ENCODE measurements at places on chromosomes 4 and X.

DNA sequence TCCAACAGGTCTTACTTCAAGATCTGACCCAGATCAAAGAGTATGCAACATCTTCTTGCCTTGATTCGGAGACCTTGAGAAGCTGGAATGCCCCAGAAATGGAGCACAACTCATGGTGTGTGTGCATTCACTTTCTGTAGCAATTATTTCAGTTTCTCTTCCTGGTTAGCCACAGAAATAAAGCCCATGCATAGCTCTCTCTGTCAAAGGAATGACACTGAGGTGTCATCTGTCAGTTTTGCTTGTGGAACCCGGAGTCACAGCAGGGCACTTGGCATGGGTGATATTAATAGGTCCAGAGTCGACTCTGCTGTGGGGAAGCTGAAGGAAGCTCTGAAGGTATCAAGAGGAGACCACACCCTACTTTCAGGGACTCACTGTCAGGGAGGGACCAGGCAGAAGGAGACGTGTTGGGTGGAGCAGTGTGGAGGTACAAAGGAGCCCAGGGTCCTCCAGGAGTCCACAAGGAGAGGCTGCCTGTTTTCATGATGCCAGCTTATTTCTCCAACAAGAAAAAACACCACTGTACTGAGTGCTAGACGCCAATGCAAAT, 10.7 kb downstream of the CLNK start:
- no peak for DNase-seq

- peak; percentile 84 for DNase-seq
Observed at GRCh38 chr4:114606245-114606644, 7.6 kb downstream of the UGT8 start.

GRCh38 chrX:8870411-8870810, 69.2 kb upstream of the FAM9A start:
- DNase-seq: no peak

GRCh38 chrX:15815779-15816437, 25.6 kb downstream of the ZRSR2 start:
- DNase-seq: no peak

DNA sequence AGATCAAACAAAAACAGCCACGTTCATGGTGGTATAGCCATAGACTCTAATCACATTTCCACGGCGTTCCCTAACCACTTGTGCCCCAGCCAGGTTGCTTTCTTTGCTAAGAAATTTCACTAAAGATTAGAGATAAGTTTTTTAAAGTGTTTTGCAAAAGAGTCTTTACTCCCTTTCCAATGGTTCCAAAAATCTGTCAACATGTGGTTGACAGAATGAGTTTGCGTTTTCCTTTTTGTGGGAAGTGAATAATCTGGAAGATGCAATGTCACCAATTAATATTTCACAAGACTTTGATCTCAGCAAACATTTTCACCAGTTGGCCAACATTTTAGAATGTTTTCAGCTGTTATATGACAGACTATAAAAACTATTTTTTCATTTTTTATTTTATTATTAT, 35.3 kb downstream of the CXCL1 start:
- no peak for DNase-seq

GRCh38 chr4:164357957-164358356, 396.0 kb upstream of the SMIM31 start:
- no peak for DNase-seq

GRCh38 chr4:163448540-163449203, 24.9 kb downstream of the TKTL2 start:
- DNase-seq: no peak

DNA sequence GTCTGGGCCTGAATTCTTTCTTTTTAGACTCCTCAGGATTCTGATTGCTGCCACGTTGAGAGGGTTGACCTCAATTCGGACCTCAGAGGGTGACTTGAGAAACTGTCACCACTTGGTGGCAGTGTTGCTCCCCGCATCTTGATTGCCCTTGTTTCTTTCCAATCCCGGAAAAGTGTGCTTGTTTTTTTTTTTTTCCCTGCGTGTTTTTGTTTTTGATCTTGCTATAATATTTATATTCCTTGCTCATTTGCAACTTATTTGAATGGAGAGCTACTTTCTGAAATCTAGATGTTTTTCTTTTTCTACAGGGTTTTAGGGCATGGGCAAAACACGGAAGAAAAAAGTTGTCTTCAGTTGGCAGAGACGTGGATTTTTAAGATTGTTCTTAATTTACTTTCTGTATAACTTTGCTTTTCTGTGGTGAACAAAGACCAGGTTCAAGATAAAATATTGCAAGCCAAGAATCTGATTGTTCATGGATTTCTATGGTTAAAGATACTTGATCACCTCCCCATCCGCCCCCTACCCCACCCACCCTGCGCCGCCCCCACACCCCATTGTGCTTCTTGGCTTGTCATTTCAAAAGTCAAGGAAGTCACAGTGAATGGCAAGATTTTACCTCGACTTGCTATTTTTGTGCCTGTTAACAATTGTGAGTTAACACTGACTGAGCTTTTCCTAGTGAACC, 102.0 kb downstream of the PTTG2 start:
- DNase-seq: no peak

- DNase-seq: no peak
Observed at GRCh38 chrX:134373736-134374135, 86.2 kb upstream of the HPRT1 start.

DNA sequence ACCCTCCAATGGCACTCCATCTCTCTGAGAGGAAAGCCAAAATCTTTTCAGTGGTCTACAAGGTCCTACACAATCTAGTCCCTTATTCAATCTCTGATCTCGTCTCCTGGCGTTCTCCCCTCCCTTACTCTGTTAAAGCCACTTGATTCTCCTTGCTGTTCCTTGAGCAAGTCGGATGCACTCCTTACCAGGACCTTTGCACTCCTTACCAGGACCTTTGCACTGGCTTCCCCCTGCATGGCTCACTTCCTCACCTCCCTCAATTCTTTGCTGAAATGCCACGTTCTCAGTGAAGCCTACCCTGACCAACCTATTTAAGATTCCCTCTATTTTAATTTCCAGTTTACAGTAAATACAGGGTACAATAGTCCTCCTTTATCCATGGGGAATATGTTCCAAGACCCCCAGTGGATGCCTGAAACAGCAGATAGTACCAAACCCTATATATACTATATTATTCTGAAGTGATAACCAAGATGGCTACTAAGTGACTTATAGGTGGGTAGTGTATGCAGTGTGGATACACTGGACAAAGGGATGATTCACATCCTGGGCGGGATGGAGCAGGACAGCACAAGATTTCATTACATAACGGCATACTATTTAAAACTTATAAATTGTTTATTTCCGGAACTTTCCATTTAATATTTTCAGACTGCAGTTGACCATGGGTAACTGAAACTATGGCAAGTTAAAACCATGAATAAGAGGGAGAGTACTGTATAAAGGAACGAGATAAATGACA, 6.5 kb upstream of the DLG3 start:
- no peak for DNase-seq

DNA sequence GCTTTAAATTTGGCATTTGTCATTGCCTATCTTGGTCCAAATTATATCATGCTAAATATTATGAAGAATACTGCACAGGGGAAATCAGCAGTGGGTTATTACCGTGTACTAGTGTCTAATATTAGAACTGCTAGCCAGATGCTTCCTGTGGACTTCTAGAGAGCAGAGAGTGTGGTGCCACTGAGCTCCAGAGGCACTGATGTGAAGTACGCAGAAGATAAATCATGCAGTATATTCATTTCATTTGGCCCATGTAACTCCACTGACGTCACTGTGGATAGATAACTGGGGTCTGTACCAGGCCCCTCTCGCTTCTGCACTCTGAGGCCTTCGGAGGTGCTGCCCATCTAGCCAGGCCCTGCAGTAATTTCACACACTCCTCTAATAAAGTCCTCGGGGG, 80.0 kb downstream of the ALPK1 start:
- no peak for DNase-seq

- DNase-seq: no peak
Observed at GRCh38 chr4:907691-908425, 24.3 kb downstream of the GAK start.

DNA sequence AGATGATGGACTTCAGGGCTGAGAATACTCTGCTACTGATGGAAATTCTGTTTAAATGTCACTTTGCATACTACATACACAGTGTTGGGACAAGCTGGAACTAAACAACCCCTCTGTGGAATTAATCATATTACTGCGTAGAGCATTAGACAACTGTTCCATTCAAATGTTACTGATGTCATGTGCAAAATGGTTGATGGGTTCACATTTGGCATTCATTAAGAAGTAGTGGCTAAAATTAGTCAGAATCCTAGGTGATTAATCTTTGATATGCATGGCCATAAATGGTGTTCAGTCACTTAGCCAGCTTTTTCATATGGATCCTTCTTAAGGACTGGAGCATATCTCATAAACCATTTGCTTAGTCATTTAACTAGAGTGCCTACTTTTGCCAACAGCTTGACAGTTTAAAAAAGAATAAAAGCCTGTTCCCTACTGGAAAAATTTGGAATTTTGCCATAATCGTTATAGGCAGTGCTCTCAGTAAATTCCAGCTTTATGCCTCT, 105.2 kb downstream of the RNF150 start:
- DNase-seq: no peak

- DNase-seq: no peak
Observed at GRCh38 chr4:183853548-183853940, 51.6 kb upstream of the STOX2 start.

DNA sequence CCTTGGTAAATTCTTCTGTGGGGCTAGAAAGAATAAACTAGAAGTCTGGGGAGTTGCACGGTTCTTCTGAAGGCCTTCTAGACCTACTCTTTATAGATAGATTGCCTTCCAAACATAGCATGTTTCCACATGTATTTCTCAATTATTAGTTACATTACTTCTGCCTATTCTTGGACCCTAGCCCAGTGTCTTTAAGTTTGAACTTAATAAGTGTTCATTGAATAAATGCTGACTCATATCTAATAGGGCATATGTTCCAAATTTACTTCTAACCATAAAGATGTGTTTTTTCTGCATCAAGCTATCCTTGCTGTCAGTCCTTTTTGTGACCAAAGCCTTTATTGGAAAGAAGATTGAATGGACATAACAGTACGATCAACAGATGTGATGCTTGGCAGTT, 503.6 kb upstream of the ZFP42 start:
- no peak for DNase-seq

DNA sequence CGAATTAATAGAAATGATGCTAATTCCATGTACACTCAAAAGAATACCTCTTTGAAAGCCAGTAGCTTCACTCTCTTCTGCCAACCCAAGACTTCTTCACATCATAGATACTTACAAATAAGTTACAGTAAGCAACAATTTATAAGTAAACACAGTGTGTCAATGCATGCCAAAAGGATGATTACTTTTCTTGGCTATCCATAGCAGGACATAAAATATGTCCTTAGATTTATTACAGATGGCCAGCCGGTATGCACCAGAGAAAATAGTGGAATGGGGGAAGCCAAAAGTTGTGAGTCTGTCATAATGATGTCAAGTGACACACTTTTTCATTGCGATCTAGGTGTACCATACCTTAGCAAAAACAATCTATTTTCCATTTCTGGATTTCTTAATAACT, 631 bp upstream of the BMX start:
- DNase-seq: no peak

DNA sequence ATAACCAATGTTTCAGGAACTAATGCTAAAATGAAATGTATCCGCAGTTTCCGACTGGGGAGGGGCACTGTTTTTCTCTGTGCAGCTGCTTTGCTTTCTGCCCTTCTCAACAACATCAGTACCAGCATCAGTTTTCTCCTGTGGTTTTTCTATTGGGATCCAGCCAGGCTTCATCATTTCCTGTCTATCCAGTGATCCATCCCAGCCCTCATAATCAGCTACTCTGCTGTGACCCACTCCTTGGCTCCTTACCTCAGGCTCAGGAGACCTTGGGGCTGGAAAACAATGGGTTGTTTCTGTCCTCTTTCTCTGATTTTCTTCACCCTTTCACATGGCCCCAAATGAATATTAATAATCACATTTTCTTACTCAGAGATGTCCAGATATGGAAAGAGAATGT, 222.2 kb upstream of the DKK2 start:
- no peak for DNase-seq

GRCh38 chr4:97432551-97432950, 710.7 kb downstream of the STPG2 start:
- DNase-seq: no peak

GRCh38 chr4:171025776-171026175, 787.4 kb upstream of the GALNTL6 start:
- no peak for DNase-seq

GRCh38 chr4:11693693-11694092, 265.0 kb upstream of the HS3ST1 start:
- DNase-seq: no peak

DNA sequence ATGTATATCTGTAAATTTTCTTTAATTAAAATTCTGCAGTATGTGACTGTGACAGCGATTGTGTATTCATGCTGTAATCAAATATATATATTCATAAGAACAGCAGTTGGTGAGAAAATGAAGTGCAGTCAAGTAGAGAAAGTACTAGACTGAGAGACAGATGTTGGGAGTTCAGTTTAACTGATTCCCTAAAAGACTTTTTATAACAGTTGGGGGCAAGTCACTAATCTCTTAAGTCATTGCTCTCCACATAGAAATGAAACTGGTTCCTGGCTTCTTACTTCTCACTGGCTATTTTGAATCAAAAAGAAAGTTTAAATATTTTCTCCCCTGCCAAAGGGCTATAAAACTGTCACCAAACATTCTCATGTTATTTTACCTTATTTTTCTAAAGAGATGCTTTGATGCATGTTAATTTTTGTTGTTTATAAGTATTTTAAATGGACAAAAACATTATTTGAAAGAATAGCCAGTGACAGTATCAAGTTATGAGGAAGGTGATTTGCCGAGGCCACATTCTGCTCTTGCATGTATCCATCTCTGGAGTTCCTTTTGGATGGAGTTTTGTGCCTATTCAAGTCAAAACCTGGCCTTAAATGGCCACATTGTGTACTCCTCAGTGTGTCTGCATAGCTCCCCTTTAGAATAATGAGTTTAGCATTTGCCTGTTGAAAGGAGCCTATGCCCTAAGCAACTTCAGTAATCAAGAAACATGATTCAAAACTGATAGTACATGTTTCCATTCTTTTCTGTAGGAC, 30.8 kb downstream of the EXOC1 start:
- no peak for DNase-seq

DNA sequence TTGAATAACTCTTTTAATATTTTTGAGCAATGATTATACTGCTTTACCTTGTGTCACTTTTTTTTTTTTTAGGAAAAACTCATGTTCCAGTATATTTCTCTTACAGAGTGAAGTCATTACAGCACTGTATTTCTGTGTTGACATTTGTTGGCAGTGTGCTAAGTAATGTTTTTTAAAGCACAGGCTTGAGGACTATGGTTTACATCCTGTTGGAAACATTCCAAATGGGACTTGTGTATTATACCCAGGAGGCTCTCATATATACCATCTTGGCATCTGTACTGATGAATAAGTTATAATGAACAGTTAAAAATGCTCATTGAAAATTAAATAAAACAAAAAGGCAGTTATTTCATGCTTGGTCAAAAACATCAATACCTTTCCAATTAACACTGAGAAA, 33.8 kb downstream of the CEP44 start:
- DNase-seq: no peak

Data from NCI-H1048 (cell line).